ENCODE measurements at places on chromosomes 16 and 17.

DNA sequence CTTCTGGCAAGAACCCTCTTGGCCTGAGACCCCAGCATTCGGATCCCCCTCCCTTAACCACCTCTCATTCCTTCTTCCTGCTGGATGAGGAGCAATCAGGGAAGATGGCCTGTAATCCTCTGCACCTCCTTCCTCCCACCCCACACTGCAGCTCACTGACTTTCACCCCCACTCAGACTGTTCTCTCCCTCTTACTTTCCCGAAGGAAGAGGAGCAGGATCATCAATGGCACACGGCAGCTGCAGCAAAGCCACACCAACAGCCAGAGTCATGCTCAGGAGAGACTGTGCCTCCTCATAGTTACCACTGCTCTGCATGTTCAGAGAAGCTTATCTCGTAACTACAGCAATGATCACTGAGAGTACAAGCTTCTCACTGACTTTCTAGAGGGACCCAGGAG lies 10.1 kb upstream of the TMEM101 start:
- no peak for DNase-seq

DNA sequence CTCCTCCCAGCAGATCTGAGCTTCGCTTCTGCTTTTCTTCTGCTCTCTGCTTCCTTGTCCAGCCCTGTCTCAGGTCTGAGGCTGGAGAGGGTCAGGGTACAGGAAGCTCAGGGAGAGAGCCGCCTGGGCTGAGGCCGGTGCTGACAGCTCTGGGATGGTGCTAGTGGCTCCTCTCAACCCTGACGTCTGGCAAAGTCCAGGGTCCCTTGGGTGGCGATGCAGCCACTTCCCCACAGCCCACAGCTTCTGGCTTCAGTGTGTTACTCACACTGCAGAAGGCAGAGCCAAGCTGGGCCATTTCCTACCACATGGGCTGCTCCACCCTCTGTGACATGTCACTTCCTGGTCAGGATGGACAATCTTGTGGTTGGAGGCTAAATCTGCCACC lies at the start of gene CD300C:
CD300C (minus strand) TSS at position 273 of the 388 bp plus-strand sequence. CDS start 333 bp downstream, outside the sequence.
- DNase-seq, result no peak

DNA sequence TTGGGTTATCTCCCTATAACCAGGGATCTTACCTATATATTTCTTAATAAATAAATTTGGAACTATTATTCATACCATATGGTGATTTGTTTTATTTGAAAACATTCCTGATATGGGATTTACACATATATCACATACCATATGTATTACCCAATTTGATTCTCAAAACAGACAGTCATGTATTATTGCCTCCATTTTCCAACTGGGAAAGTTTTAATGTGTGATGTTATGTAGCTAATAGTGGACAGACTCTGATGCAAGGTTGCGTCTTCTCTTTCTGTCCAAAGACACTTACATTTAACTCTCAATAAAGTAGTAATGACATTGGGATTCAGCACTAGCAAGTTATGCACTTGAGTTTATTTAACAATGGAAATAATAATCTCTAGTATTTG lies 1.1 kb downstream of the KRTAP9-9 start:
- no peak for DNase-seq

- no peak for DNase-seq
Measured at GRCh38 chr16:50037662-50038220, 12.7 kb downstream of the CNEP1R1 start.

- DNase-seq, result no peak
Measured at GRCh38 chr17:57522042-57523005, 222.8 kb downstream of the CCDC182 start.

DNA sequence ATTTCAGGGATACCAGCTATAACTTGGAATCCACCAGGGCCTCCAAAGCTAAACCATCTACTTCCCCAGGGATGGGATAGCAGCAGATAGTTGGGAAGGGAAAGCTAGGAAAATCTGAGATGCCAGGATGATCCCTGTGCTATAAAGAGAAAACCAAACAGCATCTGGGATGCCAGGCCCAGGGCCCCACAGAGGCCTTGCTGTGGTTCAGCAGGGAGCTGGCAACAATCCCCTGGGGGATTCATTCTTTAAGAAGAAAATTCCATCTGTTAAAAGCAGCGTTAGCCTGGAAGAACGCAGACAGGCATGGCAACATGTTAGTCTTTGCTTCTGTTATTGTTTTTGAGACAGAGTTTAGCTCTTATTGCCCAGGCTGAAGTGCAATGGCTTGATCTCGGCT lies 16.6 kb downstream of the MYO18A start:
- DNase-seq, result no peak

DNA sequence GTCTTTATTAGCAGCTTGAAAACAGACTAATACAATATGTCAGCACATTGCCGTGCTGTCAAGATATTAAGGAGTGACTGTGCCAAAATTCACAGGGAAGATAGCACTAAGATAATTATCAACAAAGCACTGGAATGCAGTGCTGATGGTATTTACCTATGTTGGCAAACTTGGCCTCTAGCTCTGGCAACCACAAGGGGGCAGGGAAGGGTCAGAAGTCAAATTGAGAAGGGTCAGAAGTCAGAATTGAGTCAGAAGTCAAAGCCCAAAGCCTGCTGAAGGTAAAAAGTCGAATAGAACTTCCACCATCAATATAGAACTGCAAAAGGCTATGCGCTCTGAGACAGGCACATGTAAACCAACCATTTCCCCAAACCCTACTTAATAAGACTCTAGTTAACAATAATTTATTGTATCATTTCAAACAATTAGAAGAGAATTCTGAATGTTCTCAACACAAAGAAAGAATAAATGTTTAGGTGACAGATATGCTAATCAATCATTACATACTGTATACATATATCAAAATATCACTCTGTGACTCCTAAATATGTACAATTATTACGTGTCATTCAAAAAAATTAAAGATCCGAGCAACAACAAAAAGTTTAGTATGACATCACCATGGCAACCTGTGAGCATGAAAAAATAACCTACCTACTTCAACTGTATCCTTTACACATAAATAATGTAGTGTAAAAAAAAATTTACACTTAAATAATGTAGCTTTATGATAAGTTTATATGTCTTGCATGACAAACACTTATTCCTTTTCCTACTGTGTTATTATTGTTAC lies 916.1 kb downstream of the KCNJ2 start:
- no peak for DNase-seq

Data from activated CD4-positive, CD25-positive, alpha-beta regulatory T cell (primary cell).